Fibroblast of pulmonary artery (primary cell): ENCODE measurements at places on chromosomes 6 and 20.
A peak's percentile ranks its signal among the peaks of the same experiment; 100 is the strongest.

- DNase-seq = no peak
Observed at GRCh38 chr6:78583079-78583478, 284.3 kb upstream of the IRAK1BP1 start.

GRCh38 chr6:105430685-105431084 is 27.8 kb upstream of the PREP start:
- DNase-seq = no peak

- no peak for DNase-seq
Observed at GRCh38 chr20:34420146-34420545, 57.1 kb downstream of the ITCH start.

- DNase-seq = peak; percentile 51
Observed at GRCh38 chr20:32152421-32153155, 43.1 kb downstream of the TM9SF4 start.

DNA sequence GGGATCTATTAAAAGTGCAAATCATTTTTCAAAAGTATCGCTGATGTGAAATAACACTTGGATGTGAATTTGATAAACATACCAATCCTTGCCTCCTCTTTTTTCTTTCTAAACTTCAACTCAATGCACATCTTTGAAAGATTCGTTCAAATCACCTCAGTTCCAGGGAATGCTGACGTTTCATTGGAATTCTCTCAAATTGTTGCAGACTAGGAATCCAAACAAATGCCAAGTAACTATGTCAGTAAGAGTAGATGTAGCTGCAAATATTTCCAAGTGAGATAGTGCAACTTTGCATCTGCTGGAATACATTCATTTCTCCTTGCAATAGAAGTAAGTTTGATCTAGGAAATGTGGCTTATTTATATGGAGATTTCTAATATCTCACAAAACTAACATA is 220.7 kb downstream of the FUT9 start:
- DNase-seq = no peak

GRCh38 chr20:50683570-50683969 is 7.8 kb downstream of the RIPOR3 start:
- DNase-seq = no peak

- no peak for DNase-seq
Observed at GRCh38 chr20:2983508-2983907, 59.9 kb upstream of the GNRH2 start.

- DNase-seq = peak; percentile 32
Observed at GRCh38 chr6:33740204-33740608, 6.5 kb downstream of the IP6K3 start.

DNA sequence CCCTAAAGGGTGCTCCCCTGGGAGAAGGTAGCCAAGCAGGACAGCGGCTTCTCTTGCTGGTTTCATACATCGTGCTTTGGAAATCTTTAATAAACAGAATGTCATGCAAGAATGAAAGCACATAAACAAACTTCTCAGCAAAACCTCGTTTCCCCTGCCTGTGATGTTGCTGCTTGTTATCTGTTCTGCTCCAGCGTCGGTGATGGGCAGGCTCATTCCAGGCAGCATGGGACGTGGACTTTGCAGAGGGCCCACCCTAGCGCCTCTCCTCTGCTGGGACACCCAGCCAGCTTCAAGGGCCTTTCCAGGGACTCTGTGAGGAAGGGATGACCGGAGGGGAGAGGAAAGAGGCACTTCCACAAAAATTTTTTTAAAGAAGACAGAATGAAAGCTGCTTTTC is 197.7 kb downstream of the QKI start:
- DNase-seq = no peak

GRCh38 chr20:38131588-38132121 is 33.4 kb downstream of the TGM2 start:
- DNase-seq = no peak

DNA sequence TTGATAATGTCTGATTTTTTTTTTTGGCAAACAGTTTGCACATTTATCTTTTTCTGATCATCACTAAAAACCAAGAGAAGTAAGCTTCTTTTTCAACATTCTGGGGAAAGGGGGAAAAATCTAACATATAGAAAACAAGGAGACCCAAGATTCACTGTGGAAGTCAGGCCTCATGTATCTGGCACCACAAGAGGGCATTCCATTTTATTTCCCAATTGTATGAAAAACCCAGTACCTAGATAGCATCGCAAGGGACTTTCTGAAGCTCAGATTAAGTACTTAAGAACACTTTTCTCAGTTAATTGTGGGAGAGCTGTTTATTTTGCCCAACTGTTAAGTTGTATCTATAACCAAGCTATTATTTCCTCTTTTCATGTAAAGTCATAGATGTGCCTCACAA is 152.9 kb downstream of the KLHL32 start:
- peak; percentile 7 for DNase-seq

- no peak for DNase-seq
Observed at GRCh38 chr6:39446909-39447308, 124.4 kb upstream of the KCNK16 start.

- peak; percentile 83 for DNase-seq
Observed at GRCh38 chr6:12555267-12555666, 161.3 kb upstream of the PHACTR1 start.

- DNase-seq = no peak
Observed at GRCh38 chr6:106750946-106751345, 121.6 kb downstream of the QRSL1 start.
